Osteoblast (primary cell): ENCODE measurements at places on chromosomes 3 and 15. TPM values are rescaled to one million over a fixed set of nuclear protein-coding genes. Genes with fewer than 3 reads are reported as not detected.
A peak's percentile ranks its signal among the peaks of the same experiment; 100 is the strongest.

SLCO2A1 gene
- under 0.01 and 0.36 TPM in 2 replicates for total RNA-seq

ACOX2 gene
- 28.6 and 29.8 TPM in 2 replicates for total RNA-seq

SLC22A13 gene
- 0.29 and 0.36 TPM in 2 replicates for total RNA-seq

IL12A gene
- 3.2 and 4.7 TPM in 2 replicates for total RNA-seq

CLDN11 gene
- 33.9 and 50.3 TPM in 2 replicates for total RNA-seq

MYD88 gene
- total RNA-seq = 8.7 and 10.3 TPM in 2 replicates

LMAN1L gene
- total RNA-seq = under 0.01 TPM in 1 of 2 replicates, not detected in the other

PIERCE2 gene
- 3.6 and 5.3 TPM in 2 replicates for total RNA-seq

SLITRK3 gene
- not detected in 2 replicates for total RNA-seq

TM4SF18 gene
- total RNA-seq = 0.29 TPM in 1 of 2 replicates, not detected in the other

DNA sequence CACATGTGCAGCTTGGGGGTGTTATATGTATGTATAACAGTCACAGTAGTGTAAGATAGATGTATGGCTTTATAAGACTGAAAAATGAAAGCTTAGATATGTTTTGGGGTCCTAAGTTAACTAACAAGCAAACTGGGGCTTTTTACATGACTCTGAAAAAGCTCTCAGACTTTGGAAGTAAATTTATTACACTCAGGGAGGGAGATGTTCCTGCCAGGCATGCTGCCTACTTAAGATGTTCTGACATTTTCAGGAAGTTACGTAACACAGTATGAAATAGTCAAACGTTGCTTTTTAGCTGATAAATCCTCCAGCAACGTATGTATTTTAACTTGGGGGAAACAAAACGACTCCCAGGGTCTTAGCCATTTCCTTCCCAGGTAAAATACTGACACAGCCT is 1.7 kb upstream of the IFT57 start:
- DNase-seq = no peak

- DNase-seq = no peak
Measured at GRCh38 chr15:31869686-31870307, 160.5 kb upstream of the CHRNA7 start.

DNA sequence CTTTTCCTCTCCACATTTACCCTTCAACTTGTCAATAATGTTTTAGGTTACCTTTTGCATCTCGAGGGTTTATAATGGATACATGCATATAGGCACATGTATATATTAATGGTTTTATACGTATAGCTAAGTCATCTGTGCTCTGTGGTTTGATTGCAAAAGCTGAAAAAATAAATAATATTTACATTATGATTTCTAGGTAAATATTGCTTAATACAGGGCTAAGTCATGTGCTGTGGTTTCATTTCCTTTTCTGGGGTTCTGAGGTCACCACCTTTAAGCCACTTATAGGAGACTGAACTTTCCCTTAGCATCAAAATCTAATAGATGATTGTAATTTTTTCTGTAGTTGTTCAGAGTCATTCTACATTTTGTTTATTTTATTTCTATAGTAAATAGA is 33.1 kb downstream of the LPP start:
- no peak for DNase-seq

DNA sequence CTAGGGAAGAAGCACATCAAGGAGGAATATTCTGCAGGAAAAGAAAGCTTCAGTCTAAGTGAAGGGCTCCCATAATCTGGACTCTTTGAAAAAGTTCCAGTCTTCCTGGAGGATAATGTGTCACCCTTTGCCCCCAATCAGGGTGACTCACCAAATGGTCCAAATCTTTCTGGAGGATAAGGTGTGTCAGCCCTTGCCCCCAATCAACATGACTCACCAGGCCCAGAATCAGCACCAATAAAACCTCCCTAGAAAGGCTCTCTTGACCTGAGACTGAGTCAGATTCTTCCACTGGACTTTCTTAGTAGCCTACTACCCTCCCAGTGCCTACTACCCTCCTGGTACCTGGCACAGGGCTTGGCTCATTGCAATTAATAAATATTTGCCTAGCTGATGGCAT is 9.5 kb upstream of the ARL14 start:
- DNase-seq = no peak

DNA sequence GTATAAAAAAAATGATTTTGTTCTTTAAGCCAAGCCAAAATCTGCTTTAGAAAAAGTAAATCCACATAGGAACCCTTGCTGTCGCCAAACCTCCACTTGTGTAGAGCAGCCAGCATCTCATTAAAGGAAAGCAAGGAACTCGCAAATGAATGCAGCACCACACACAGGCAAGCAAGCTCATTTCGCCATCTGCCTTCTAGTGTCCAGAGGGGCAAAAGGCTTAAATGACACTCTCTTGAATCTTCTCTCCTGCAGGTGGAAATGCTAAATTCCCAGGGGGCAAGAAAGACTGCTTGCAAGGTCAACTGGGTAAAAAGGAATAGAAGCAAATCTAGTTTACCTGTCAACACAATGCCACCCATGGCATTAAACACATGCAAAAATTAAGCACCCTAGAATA is 2.4 kb downstream of the MB21D2 start:
- DNase-seq = no peak

DNA sequence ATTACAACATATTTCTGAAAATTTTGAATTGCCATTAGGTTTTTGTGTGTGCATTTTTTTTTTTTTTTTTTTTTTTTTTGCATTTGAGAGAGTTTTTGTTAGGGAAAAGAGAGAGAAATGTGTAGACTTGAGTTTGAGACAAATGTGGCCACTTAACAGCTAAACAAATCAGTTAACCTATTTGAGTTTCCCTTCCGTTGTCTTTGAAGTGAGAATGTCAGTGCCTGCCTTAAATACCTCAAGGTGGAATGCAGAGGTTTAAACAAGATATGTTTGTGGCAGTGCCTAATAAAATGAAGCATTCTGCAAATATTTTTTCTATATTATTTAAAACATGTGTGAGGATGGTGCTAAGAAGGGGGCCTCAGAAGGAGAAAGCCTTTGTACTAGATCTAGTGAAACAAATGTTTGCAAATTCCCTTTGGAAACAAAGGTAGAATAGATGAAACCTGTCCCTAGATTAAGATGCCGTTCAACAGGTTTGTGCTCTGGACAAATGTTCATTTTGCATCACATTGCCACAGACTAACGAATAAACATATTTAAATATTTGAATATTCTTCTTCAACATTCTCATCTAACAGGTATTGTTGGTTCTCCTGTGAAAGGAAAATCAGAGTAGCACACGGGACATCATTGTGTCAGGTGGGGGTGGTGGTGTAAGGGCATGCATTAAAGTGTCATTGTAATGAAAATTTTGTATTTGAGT is 80.7 kb downstream of the SATB1 start:
- DNase-seq = no peak

DNA sequence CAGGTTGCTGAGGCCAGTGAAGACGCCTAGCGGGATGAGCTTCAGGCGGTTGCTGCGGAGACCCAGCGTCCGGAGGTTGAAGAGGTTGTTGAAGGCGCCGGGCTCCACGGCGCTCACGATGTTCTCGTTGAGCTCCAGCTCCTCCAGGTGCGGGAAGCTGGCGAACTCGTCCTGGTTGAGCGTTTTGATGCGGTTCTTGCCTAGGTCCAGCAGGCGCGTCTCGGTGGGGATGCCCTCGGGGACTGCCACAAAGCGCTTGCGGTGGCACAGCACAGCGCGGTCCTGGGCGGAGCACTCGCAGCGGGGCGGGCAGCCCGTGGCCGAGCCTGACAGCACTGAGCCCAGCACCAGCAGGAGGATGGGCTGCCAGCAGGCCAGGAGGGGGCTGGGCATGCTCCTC is 17.2 kb downstream of the LINGO1 start:
- DNase-seq = no peak

- no peak for DNase-seq
Measured at GRCh38 chr3:101159478-101159877, 160.9 kb downstream of the IMPG2 start.

DNA sequence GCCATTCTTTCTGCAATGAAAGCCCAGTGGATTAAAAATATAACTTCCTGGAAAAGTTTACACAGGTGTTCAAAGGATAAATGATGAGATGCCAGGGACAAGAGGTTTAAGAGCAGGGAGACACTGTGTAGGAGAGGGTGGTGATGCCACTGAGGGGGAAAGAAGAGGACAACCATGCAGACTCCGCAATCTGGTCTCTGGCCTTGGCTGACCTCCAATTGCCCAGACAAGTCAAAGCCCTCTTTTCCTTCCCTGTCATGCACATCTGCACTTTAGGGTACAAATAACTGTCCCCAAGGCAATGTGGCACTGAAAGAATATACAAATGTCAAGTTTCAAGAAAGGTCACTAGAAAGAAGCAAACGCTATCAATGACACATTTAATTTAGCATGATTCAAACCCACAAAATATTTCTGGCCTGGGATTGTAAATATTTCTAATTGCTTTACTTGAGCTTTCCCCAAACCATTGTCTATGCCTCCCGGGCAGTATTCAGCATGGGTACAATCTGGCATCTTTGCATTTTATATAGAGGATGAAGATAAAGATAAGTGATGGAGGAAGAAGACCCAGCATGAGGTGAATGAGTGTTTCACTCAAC is 319.4 kb downstream of the PLCL2 start:
- no peak for DNase-seq

DNA sequence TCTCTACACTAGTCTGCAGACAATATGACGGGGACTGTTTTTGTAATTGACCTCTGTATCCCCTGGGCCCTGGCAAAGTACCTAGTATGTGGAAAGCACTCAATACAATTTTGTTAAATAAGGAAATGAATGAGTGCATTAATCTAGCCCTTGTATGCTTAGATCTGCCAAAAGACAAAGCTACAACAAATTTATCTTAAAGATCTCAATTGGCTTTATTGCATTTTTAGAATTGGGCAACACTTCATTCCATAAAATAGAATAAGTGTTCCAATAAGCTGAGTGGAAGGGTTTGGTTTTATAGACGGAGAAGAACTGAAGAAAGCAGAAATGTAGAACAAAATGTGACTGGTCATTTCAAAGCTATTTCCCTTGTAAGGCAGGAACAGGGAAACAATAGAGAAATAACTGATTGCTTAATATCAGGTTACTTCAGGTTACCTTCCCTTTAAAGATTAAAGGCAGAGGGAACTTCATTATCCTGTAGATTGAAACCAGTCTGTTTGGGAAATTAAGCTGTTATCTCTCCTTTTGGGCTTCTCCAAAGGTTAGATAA is 108.3 kb upstream of the MME start:
- DNase-seq = no peak

GRCh38 chr3:36944641-36945270 is at the start of gene TRANK1:
Gene TRANK1, minus strand, starts transcription at chr3:36945054. Its CDS starts 245 bp downstream, at chr3:36944809.
- DNase-seq = peak; percentile 89

DNA sequence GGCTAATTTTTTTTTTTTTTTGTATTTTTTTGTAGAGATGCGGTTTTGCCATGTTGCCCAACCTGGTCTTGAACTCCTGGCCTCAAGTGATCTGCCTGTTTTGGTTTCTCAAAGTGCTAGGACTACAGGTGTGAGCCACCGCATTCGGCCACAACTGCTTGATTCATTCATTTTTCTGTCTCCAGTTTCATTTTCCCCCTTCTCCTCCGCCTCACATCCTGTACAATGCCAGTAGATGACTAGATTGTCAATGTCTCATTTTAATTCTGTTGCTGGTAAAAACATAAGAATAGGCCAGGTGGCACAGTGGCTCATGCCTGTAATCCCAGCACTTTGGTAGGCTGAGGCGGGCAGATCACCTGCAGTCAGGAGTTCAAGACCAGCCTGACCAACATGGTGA is 12.0 kb upstream of the ZNF592 start:
- no peak for DNase-seq

GRCh38 chr3:111726788-111727305 is 131.7 kb upstream of the ZBED2 start:
- no peak for DNase-seq

GRCh38 chr3:41200669-41201021 is 1.3 kb downstream of the CTNNB1 start:
- peak; percentile 77 for DNase-seq
